Activated CD4-positive, alpha-beta T cell treated with anti-CD3 and anti-CD28 coated beads, Interleukin-2, amount 10 ng/mL, durations not matched to agents 7 days and 5 days (primary cell): ENCODE measurements at places on chromosomes 13 and 19. TPM values are rescaled to one million over a fixed set of nuclear protein-coding genes. Genes with fewer than 3 reads are reported as not detected.

DNA sequence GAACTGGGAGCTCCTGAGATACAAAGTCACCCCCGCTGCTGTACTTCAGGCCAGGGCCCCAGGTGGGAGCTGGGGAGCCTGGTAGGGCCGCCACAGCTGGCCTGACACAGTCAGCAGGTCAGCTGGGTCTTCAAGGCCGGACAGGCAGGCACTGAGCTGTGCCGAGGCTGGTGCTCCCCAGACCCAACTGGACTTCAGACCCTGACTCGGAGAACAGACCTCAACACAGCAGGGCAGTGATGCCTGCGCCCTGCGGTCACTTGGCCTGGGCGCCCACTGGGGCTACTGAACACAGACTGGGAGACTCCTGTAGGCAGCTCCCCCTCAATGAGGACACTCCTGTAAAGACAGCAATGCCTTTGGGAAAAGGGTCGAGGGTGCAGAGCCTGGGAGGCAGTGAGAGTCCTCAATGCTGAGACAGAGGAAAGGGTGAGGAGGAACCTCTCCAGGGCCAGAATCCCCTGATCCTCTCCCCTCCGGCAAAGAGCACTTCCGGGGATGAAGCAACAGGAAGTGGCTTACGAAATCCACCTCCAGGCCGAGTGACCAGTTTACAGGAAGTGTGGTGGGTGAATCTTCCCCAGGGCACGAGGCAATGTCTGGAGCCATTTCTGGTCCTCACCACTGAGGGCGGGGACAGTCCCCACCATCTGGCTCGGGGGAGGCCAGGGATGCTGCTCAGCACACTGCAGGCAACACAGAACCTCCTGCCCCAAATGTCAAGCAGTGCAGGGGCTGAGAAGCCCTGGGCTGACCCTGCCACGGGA lies 40.8 kb upstream of the ISYNA1 start:
- peak; percentile 49 for DNase-seq
- peak overlapping the region; percentile 76 for H3K27ac ChIP-seq
- no peak overlapping the region for H3K4me3 ChIP-seq

DNA sequence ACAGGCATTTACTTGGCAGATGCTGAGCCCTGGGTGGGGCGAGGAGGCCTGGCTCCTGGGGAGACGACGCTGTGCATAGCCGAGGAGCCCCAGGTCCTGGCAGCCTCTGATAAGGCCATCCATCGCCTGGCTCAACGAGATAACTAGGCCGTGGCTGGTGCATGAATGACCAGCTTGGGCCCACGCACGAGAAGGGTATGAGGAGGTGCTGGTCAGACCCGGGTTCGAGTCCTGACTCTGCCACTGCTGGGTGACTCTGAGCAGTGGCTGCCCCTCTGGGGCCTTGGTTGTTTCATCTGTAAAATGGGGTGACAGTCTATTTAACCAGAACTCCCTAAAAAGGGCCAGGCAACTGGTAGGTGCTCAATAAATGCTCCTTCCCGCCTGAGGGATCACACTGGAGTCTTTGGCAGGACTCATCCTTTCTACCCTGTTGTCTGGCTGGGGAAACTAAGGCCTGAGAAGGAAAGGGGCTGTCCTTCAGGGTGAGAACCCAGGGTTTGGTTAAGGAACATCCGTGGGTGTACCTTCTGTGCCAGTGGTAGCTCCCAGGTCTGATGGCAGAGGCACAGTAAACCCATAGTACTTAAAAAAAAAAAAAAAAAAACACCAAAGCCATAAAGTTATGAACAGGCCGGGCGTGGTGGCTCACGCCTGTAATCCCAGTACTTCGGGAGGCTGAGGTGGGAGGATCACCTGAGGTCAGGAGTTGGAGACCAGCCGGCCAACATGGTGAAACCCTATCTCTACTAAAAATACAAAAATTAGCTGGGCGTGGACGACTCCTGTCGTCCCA lies 8.1 kb upstream of the ARRDC2 start:
- H3K4me3 ChIP-seq: peak overlapping the region; percentile 90
- peaks cover 38% of the 10 kb centered on the region for H3K4me1 ChIP-seq
- peaks cover 7% of the 10 kb centered on the region for H3K36me3 ChIP-seq

GRCh38 chr19:1473085-1473851 lies 5.7 kb downstream of the C19orf25 start:
- no peak overlapping the region for H3K4me3 ChIP-seq
- H3K27me3 ChIP-seq: peaks cover 12% of the 10 kb centered on the region
- peaks cover 26% of the 10 kb centered on the region for H3K4me1 ChIP-seq
- no peaks in the 10 kb centered on the region for H3K36me3 ChIP-seq

DNA sequence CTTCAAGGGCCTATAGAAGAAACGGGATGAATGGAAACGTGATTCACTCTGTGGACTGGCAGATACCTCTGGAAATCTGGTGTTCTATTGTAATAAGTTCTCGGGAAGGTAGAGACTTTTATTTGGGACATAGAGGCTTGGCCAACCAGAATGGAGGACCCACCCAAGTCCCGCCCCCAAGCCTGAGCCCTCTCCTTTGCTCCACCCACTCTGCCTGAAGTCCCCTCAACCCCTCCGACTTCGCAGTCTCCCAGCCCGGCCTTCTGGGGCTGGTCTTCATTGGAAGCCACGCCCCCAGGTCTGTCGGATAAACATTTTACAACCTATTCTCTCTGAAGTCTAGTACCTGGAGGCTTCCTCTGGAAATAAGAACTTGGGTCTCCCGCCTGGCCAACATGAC lies 16.9 kb downstream of the FBXL12 start:
- no peak overlapping the region for H3K4me3 ChIP-seq
- peaks cover 24% of the 10 kb centered on the region for H3K4me1 ChIP-seq
- peaks cover 2% of the 10 kb centered on the region for H3K36me3 ChIP-seq
- no peak for DNase-seq
- H3K27me3 ChIP-seq: no peaks in the 10 kb centered on the region

ZNF578 gene
- 1.9 TPM for total RNA-seq

PSG3 gene
- total RNA-seq: not detected
